ENCODE measurements at places on chromosomes 1 and 21.

DNA sequence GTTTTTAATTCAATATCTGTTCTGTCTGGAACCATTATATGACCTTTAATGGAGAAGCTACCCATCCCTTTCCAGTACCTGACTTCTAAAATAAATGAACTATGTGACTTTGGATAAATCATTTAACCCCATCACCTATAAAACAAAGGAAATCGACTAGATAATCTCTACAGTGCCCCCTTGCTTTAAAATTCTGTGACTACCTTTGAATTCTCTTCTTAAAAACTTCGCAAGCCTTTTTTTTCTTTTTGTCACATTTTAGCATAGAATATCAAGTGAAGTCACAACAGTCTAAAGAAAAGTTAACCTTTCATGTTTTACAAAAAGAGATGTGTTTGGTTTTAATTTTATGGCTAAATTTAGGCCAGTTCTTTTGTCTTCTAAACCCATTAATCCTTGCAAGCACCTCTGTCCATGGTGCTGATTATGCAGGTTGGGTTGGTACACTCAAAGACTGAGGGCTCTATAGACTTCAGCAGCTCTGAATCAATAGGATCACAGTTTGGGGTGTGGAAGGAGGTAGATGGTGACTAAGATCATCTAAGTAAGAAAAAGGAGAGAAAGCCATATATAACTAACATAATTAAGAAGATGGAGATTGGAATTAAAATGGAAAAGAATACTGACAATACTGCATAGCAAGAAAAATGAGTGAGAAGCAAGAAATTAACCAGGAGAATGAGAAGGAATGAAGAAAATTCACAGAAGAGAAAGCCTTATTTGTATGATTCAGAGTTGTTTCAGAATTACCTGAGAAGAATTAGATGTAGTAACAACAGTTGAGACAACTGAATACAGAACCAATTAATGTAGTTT is 59.2 kb downstream of the TBX15 start:
- no peak overlapping the region for H3K27ac ChIP-seq
- no peaks in the 10 kb centered on the region for H3K27me3 ChIP-seq
- H3K36me3 ChIP-seq, result no peaks in the 10 kb centered on the region
- H3K4me1 ChIP-seq, result no peaks in the 10 kb centered on the region
- H3K4me3 ChIP-seq, result no peak overlapping the region

DNA sequence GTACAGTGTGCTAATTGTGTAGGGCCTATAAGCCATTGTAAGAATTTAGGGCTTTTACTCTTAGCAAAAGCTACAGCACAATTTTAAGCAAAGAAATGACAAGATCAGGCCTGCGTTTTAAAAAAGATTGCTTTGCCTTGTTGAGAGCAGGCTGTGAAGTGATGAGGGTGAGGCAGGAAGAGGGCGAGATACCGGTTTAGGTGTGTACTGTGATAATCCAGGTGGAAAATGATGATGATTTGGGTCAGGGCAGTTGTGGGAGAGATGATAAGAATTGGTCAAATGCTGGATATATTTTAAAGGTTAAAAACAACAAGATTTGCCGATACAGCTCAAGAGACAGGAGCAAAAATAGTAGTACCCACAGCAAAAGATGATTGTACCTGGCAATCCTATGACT is 72.0 kb downstream of the SWT1 start:
- H3K4me3 ChIP-seq, result no peak overlapping the region
- no peaks in the 10 kb centered on the region for H3K36me3 ChIP-seq
- no peaks in the 10 kb centered on the region for H3K27me3 ChIP-seq
- no peak overlapping the region for H3K27ac ChIP-seq

GRCh38 chr1:231274119-231274825 is 33.3 kb downstream of the GNPAT start:
- H3K27me3 ChIP-seq, result no peaks in the 10 kb centered on the region
- peaks cover 11% of the 10 kb centered on the region for H3K36me3 ChIP-seq
- H3K4me3 ChIP-seq, result no peak overlapping the region
- no peak for DNase-seq
- H3K27ac ChIP-seq, result no peak overlapping the region

DNA sequence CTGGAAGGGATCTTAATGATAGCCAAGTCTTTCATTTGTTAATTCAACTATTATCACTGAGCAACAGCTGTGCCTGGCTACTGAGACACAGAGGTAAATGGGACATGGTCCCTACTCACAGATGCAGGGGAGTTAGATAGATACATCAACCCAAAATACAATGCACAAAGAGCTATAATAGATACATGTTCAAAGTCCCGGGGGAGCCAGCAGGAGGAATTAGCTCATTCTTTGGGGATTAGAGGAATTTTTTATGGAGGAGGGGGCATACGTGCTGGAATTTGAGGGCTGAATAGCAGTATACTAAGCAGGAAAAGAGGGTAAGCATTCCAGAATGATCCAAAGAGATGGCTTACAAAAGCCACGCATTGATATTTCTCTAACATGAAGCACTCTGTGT is 34.6 kb downstream of the C8B start:
- no peak overlapping the region for H3K27ac ChIP-seq
- DNase-seq, result no peak
- H3K27me3 ChIP-seq, result no peaks in the 10 kb centered on the region
- no peak overlapping the region for H3K4me3 ChIP-seq
- H3K36me3 ChIP-seq, result no peaks in the 10 kb centered on the region

DNA sequence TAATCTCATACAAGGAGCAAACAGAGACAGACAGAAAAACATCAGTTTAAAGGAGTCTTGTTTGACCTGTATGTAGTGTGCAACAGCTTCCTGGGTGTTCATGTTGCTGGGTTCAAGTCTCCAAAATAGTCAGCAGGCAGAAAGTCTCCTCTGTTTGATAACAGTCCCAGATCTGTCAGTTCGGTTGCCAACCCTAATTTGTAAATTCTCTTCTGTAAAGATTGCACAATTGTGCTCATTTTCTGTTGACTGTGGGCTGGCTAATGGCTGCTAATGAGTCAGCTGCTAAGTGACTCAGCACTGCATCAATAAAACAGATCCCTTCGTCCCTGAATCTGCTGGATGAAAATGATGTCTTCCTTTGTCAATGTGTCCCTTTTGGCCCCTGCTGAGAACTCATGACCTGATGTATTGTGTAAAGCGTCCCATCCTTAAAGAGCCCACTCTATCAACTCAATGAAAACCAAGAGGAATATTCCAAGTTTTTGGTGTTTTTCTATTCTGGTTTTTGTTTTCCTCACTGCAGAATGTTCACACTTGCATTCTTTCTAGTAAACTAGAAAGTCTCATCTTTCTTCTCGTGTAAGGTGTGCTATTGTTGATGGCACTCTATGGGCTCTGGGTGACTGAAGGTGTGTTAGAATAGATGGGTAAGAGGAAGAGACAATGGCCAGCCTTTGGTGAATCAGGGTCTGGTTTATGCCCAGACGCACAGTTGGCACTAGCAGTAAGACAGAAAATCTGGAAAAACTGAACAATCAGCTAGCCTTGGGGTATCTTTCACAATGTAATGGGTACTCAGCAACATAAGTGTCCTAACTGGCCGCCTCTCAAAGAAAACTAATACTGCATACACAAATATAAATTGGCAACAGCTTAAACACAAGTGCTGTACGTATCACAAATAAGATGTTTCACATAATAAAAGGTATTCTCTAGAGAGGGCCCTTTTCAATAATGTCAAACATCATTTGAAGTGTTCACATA is 75.1 kb upstream of the SIPA1L2 start:
- H3K4me3 ChIP-seq, result no peak overlapping the region
- H3K36me3 ChIP-seq, result no peaks in the 10 kb centered on the region
- no peaks in the 10 kb centered on the region for H3K27me3 ChIP-seq

Data from Panc1 (cell line).